ENCODE measurements at places on chromosomes 1 and 21.

DNA sequence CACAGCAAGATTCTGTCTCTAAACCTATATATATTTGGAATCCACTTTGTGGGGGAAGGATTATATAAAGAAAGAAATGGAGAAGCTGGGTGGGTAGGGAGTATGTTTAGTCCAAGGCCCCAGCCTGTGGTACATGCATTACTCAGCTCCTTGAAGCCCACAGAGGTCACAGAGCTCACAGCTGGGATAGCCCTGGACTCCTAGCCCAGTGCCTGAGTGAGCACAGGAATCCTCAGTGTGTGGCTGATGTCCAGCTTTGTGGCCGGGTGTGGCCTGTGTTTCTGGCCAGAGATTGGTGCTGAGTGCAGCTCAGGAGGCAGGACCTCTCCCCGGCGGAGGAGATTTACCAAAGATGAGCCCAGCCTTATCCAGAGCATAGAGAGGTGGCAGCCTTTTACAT lies 7.6 kb downstream of the CAPN9 start:
- DNase-seq: no peak

DNA sequence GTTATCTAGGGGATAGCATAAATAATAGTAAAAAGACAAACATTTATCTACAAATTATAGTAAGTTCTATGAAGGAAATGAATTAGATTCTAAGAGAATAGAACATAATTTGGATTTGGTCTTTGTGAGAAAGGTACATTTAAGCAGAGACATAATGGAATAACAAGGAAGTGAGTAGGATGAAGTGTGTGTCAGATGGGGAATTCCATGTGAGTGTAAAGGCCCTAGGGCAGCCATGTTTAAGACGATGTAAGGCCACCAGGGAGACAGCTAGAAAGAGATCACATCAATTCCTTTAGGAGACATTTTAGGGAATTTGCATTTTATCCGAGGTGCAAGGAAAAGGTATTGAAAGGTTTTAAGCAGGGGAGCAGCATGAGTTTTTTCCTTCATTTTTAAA lies 33.8 kb upstream of the ELAVL4 start:
- DNase-seq: no peak

- DNase-seq: no peak
These were observed 27.5 kb downstream of the TRPM2 start for GRCh38 chr21:44380876-44381275.

DNA sequence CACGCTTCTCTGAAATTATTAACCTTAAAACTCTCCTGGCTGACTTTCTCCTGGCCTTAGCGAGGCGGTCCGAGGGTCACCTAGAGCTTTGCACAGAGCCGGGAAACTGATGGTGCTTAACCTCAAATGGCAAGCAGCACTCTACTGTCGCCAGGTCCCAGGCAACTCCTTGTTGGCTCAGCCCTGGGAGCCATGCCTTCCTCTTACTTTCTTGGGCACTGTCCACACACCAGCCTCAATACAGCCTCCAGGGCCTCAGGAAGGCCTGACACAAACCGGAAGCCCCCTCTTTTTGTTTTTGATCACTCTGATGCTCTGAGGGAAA lies 3.8 kb downstream of the TRABD2B start:
- DNase-seq: no peak

DNA sequence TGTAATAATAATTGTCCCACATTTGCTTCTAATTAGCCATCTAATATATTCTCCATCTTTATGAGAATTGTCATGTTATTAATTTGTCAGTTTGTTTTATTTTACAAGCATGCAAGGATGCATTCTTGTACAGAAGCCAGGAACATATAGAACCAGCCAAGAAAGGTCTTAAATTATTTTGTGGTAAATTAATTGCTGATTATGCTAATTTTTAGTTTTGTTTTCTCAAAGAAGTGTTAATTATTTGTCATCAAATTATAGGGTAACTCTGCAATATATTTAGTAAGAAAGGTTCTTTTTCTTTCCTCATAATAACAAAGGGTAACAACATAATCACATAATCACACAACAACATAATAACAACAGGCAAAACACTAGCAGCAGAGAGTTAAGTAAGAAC lies 5.7 kb downstream of the CLIC6 start:
- no peak for DNase-seq

DNA sequence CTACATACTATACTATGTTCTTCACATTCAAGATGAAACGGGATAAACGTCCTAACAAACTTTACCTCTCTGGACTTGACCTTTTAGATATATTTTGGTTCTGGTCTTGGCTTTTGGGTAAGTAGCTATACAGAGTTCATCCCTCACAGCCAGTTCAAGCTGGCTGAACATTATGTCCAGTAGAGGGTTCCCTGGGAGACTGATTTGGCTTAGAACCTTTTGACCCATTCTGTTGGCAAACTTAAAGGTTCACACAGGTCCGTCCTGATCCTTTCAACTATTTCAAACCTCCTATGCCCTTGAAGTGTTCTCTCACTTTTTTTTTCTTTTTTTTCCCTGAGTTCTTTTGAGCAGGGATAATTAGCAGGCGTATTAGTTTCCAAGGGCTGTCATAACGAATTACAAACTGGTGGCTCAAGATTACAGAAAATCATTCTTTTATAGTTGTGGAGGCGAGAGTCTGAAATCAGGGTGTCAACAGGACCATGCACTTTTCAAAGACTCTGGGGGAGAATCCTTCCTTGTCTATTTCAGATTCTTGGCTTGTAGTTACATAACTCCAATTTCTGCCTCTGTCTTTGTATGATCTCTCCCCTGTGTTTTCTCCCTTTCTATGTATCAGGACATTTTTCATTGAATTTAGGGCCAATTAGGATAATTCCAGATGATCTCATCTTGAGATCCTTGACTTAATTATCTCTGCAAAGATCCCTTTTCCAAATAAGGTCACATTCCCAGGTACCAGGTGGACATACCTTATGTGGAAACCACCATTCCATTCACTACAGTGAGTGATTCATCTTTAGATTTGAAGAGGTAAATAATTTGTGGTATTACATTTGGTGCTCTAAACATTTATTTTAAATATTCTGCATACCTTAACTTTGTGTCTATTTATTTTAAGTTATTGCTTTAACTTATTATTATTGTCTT lies 257.4 kb upstream of the USP25 start:
- no peak for DNase-seq

DNA sequence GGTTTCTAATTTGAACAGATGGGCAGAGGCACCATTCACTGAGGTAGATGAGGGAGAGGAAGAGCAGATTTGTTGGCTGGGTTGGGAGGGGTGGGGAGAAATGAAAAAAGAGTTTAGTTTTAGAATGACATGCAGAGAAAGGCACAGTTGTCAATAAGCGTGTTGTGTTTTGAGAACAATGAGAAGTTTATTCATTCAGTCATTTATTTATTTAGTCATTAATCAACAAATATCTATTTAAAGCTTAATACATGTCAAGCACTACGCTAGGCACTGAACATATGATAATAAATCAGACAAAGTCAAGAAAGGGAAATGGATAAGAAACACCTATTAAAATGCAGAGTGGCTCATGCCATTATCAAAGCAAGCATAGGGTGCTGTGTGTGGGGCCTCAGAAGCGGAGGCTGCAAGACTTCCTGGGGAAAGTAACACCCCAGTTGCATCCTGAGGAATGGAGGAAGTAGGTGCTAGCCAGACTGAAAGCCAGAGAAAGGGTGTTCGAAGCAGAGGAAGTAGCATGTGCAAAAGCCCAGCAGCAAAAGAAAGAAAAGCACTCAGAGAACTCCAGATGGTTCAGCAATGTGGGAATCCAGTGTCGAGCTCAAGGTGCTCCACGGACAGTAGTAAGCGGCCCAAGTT lies 114.1 kb downstream of the RNF220 start:
- no peak for DNase-seq

GRCh38 chr1:52814465-52814864 lies 28.1 kb upstream of the ZYG11A start:
- DNase-seq: no peak

DNA sequence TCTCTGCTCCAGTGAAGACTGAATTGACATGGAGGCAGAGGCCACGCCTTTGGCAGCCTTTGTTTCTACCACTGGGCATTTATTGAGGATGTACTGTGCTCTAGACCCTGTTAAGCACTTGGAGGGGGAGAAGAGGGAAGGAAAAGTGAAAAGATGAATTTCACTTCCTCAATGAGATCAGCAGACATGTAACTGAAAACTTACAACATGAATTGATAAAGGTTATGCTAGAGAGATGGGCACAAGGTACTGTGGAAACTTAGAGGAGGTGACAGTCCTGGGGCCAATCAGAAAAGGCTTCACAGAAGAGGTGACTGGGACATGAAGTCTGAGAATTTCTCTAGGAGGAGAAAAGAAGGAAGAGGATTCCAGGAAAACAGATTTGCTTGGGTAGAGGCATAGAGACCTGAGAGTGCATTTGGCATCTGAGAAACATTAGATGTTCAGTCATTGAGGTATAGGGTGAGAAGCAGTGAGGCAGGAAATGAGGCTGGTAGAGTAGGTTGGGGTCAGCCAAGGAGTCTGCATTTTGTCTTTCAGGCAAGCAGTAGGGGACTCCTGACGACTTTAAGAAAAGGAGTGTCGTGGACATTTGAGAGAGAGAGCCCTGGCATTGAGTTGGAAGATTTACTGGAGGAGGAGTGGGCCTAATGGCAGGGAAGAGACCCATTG lies 113.0 kb downstream of the SYT2 start:
- no peak for DNase-seq

DNA sequence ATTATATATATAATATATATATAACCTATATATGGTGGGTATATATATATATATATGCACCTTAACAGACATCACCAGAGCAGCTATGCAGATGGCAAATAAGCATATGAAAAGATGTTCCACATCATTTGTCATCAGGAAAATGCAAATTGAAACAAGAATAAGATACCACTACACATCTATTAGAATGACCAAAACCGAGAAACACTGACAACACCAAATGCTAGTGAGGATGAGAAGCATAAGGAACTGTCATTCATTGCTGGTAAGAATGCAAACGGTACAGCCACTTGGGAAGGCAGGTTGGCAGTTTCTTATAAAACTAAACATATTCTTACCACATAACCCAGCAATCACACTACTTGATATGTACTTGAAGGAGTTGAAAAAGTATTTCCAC lies 219.8 kb upstream of the PRMT6 start:
- DNase-seq: no peak

DNA sequence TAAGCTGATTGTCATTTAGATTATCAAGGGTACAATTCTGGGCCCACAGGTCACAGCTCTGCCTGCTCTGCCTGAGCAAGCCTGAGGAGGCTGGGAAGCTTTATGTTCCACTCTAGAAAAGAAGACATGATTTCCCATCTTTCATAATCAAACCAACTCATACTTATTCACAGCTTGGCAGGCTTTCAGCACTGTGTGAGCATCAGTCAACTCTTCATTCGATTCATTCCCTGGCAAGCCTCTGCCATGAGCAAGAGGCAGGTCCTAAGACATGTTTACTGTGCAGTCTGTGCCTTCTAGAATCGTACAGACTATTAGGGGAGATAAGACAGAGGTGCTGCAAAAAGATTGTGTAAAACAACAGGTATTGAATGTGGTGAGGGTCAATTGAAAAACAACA lies 24.5 kb upstream of the KIRREL1 start:
- no peak for DNase-seq

- DNase-seq: no peak
These were observed 99.1 kb downstream of the DNM3 start for GRCh38 chr1:171940368-171940767.
